ENCODE measurements at places on chromosomes 13 and 19. TPM values are rescaled to one million over a fixed set of nuclear protein-coding genes. Genes with fewer than 3 reads are reported as not detected.

The BCAM gene
- 124 TPM for total RNA-seq

The ZNF90 gene
- total RNA-seq: 23.7 TPM

GRCh38 chr19:32223595-32224370 lies 121.6 kb upstream of the ZNF507 start:
- DNase-seq: no peak

DNA sequence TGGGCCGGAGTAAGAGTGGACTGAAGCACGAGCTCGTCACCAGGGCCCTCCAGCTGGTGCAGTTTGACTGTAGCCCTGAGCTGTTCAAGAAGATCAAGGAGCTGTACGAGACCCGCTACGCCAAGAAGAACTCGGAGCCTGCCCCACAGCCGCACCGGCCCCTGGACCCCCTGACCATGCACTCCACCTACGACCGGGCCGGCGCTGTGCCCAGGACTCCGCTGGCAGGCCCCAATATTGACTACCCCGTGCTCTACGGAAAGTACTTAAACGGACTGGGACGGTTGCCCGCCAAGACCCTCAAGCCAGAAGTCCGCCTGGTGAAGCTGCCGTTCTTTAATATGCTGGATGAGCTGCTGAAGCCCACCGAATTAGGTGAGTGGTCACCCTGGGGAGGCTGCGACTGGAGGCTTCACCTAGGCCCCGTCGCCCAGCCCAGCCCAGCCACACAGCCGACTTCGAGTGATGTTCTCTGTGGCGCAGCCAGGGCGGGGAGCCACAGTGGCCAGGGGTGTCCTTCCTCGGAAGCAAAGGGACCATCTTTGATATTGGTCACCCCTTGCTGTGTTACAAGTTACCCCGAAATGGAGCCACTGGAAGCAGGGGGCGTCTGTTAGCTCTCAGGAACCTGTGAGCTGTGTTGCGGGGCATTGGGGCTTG lies 5.6 kb downstream of the PIAS4 start:
- DNase-seq: no peak

The CLASRP gene
- total RNA-seq: 80.4 TPM

The C19orf67 gene
- not detected for total RNA-seq

The SIGLEC5 gene
- not detected for total RNA-seq

GRCh38 chr13:111203736-111204389 lies 88.8 kb downstream of the ARHGEF7 start:
- no peak for DNase-seq

DNA sequence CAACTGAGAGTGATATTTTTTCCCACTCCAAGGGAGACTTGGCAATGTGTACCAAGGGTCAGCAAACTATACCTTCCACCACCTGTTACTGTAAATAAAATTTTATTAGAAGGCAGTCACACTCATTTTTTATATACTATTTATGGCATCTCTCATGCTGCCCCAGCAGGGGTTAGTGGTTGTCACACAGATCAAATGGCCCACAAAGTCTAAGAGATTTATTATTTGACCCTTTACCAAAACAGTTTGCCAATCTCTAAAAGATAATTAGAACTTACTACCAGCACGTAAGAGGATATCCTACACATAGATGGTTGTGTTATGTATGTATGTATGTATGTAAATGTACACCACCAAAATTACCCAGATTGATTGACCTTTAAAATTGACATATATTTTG lies 185.1 kb downstream of the PRR20E start:
- DNase-seq: no peak

GRCh38 chr13:27079421-27079958 lies 92.1 kb downstream of the USP12 start:
- DNase-seq: no peak

DNA sequence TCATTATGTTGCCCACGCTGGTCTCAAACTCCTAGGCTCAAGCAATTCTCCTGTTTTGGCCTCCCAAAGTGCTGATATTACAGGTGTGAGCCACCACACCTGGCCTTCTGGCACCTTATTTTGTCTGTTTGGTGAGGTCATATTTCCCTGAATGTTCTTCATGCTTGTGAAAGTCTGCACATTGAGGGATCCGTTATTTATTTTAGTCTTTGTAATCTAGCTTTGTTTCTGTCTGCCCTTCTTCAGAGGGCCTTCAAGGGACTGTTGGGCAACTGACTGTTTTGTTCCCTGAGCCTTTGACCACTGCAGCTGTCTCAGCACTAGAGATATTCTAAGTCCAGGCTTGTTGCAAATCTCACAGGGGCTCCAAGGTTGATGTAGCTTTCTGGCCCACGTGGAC lies 110.5 kb upstream of the RFC3 start:
- DNase-seq: no peak

Measured in type B pancreatic cell (in vitro differentiated cells).